ENCODE measurements at places on chromosomes 13 and 19. TPM values are rescaled to one million over a fixed set of nuclear protein-coding genes. Genes with fewer than 3 reads are reported as not detected.

The KCNC3 gene
- 13.2 TPM for total RNA-seq

- DNase-seq, result no peak
These were observed 1051.5 kb downstream of the DIAPH3 start for GRCh38 chr13:59112221-59112718.

- DNase-seq, result peak; percentile 64
These were observed 43.4 kb upstream of the MEDAG start for GRCh38 chr13:30862707-30863106.

- DNase-seq, result no peak
These were observed 16.1 kb downstream of the ERFL start for GRCh38 chr19:41911889-41912731.

DNA sequence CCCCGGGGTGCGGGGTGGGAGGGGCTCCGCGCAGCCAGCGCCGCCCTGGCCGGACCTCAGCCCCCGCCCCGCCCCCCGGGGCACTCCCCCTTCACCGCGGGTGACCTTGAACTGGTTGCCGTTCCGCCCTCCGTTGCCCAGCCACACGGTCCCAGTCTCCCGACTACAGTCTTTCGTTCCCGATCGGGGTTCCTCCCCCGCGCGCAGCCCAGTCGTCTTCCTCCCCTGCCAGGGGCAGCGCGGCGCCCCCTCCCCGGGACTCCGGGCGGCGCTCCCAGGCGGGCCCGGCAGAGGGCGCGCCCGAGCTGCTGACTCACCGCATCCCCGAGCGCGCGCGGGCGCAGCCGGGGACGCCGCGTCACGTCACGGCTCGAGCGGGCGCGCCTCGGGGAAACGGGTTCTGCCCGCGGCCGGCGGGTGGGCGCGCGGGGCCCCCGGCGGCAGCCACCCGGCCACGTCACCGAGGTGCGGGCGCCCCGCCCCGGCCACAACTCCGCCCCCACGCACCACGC lies 459 bp downstream of the MIDN start:
- DNase-seq, result peak; percentile 88
